CD4-positive, alpha-beta T cell treated with Interleukin-12 subunit alpha and Interleukin-12 subunit beta, for 1 hour (primary cell): ENCODE measurements at places on chromosomes 13 and 19.

GRCh38 chr19:14768001-14768400 lies 10.4 kb downstream of the ADGRE2 start:
- DNase-seq: no peak

DNA sequence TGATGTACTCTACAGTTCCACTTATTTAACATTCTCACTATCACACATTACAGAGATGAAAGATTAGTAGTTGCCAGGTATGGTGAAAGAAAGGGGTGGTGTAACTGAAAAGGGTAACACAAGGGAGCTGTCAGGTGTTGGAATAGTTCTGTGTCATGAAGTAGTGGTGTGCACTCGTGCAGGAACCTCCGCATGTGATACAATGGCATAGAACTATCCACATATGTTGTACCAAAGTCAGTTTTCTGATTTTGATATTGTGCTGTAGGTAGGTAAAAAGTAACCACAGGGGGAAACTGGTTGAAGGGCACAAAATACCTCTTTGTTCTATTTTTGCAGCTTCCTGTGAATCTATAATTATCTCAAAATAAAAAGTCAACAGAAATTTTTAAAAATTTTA lies 24.4 kb upstream of the RPL21 start:
- no peak for DNase-seq

DNA sequence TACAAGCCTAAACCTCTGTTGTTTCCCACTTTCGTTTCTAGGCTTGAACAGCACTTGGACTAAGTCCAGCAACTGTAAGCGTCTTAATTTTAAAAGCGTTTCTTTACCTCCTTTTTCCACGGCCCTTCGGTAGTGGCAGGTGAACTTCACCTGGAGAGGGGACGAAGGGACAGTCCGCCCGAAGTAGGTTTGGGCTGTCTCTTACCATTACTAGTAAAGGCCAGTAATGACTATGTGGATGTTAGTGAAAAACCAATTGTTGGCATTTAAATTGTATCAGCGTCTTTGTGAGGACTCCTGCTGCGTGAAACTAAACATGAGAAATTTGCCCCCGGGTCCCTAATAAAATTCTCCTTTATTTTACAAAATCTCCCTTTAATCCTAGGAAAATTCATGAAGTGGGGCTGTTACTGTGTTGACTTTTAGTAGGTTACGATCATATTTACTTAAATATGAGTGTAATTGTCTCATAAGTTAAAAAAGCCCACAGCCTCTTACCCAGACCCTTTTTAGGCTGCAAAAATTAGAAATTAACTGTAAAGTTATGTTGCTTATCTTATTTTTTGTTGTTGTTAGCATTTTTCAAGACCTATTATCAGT lies 983 bp downstream of the ITM2B start:
- DNase-seq: no peak

DNA sequence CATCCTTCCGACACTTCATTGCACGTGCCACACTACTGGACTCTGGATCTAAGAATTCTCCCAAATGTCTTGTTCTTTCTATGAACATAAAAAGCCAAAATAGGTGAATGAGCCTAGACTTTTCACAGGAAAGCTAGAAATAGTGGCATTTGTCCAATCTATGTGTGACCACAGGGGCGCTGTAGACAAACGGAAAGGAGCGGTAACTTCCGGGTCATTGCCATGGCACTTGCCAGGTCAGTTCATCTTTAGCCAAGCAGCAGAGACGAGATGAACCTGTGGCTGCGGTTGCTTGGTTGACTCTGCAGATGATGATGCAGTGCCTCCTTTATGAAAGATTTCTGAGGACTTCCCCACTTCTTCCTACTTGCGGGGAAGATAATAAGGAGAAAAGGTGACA lies 65.6 kb downstream of the ADGRE1 start:
- no peak for DNase-seq

- no peak for DNase-seq
These were observed 275.1 kb downstream of the SHISA2 start for GRCh38 chr13:25776722-25777121.

- DNase-seq: peak; percentile 55
These were observed 15.0 kb upstream of the DHRS12 start for GRCh38 chr13:51818781-51819511.

DNA sequence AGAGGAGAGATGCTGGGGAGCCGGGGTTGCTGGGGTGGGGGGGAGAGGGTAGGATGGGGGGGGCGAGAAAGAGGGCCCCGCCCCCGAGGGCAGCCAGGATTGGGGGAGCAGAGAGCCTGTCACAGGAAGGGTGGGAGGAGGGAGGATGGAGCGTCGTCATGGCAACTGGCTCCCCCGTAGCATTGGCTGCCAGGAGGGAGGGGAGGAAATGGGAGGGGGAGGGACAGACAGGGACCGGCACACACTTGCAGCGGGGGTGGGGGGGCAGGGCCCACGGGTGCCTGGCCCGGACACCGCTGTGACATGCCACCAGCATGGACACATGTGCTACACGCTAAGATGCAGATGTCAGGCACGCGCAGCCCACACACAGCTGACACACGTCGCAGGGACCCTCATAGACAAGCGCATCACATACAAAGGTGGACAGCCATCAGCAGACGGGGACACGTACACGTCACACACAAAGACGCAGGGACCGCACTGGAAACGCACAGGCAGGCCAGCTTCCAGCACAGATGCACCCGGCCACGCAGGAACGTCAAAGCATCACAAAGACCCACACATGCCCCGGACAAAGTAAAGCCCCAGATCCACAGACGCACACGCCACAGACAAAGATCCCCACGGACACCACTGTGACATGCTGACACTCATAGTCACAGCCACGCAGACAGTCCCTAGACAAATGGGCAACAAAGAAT lies at the start of gene LMTK3:
Gene LMTK3 (minus strand): TSS at position 36 of the 704 bp plus-strand sequence. CDS start 259 bp downstream, outside the sequence.
- DNase-seq: peak; percentile 93

DNA sequence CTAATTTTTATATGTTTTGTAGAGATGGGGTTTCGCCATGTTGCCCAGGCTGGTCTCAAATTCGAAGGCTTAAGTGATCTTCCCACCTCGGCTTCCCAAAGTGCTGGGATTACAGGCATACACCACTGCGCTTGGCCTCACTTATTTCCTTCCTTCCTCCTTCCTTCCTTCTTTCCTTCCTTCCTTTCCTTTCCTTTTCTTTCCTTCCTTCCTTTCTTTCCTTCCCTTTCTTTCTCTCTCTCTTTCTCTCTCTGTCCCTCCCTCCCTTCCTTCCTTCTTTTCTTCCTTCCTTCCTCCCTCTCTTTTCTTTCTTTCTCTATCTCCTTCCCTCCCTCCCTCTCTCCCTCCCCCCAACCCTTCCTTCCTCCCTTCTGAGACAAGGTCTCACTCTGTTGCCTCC lies 36.8 kb downstream of the TRPM4 start:
- no peak for DNase-seq

DNA sequence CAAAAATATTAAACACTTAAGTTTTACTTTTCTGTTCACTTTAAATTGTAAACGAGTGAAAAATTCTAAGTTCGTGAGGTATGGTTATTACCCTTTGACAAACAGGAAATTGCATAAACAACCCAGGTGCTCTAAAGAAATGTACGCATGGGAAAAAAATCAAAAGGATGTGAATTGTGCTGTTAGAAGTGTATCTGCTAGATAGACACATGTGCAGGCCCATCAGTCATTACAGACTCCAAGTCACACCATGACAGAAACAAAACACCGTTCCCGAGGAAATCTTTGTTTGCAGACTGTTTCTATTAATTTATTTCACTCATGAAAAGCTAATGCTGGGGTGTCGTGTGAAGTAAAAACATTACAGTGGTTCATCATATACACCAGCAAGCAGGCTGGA lies 17.0 kb upstream of the DOCK9 start:
- peak; percentile 56 for DNase-seq

DNA sequence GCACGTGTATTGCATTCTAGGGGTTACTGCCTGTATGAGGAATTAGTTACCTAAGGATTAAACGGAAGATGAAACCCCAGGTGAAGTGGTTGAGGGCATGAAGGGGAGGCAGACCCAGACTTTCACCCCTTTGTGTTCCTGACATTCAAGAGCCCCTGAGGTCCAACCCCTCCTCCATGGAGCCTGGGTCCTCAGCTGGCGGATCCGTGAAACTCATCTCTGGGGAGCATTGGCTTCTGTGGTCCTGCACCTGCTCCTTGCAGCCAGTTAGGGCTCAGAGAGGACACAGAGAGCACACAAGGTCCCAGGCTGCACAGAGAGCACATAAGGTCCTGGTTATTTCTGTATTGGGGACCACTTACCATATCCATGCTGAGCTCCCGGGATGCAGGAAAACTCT lies 7.0 kb upstream of the LILRA1 start:
- DNase-seq: no peak

GRCh38 chr13:102900193-102900608 lies 54.4 kb downstream of the ERCC5 start:
- DNase-seq: no peak

DNA sequence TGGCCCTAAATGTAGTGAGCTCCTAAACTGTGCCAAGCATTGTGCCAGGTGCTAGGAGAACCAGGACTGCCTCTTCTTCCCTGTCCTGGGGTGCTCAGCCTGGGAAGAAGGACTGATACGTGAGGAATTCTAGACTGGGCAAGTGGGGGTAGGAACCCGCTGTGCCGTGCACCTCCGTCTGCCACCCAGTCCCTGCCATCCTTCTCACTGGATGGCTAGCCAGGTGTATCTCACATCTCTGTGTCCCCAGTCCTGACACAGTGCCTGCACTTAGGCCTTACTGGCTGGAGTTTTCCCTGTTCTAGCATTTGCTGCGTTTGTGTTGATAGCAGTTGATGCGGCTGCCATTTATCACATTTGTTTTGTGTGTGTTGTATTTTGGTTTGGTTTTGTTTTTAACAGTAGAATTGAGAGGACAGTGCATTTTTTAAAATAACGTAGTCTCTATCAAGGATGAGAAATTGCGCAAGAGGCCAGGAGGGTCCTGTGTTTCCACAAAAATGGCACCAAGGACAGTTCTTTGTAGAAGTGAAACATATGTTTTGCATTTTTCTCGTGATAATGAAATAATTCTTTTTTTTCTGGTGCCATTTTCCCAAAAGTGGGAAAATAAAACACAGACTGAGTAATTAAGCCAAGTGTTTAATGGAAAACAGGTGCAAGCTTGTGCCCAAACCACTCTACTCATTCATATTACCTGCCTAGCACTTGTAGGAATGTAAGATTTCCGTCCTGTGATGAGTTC lies 4.7 kb upstream of the GPR183 start:
- no peak for DNase-seq

DNA sequence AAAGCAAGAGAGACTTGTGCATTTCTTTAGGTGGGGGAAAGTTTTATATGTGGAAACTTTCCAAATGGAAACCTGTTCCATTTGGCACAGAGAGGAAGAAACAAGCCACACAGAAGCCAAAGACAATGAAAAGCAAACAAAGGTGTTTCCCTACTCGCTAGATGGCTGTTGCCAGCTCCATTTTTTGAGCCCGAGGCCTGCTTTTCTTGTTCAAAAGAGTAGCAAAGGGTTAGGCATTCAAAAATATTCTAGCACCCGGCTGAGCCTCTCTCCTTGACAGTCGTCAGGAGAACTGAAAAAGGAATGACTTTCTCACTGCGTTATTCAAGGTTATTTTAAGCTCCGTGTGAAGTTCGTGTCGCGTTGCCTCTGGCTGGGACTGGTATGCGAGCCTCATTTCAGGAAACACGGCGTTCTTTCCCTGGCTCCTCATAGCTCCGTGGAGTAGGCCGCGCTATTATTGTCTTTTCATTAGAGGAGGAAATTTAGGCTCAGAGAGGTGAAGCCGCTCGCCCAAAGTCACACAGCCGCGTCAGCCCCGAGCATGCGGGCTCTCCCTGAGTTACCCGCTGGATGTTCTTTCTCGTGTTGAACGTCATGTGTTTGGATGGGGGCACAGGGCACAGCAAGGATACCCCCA lies 7.6 kb downstream of the TRPM4 start:
- DNase-seq: no peak

- DNase-seq: no peak
These were observed 44.4 kb downstream of the COMP start for GRCh38 chr19:18746401-18747325.

DNA sequence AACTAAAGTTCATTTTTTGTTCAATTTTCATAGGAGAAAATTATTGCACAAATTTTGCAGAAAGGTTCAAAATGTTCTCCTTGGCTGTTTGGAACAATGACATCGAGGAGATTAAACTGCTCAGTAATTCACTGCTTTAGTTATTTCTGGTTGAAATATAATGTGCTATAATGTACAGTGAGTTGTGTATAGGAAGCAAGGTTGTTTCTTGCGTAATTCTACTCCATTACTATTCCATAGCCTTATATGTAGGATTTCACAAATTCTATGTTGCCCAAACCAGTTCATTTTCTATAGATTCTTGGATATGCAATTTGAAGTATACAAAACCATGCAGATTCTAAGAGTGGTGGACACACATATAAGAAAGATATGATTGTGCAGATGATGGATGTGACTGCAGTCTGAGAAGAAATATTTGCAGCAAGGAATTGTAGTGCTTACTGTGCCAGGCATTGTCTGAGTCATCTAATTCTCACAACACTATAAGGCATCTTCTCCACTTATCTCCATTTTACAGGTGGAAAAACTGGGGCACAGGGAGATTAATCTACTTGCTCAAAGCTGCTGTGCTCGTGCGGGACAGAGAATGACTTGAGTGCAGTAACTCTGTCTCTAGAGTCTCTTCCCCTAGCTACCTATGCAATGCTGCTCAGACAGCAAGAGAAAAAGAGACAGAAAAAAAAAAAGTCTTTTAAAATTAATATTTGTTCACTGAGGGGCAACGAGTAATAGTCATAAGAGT lies 515.5 kb downstream of the MYO16 start:
- DNase-seq: no peak

- no peak for DNase-seq
These were observed 44.6 kb upstream of the HNRNPA1L2 start for GRCh38 chr13:52597676-52598075.

DNA sequence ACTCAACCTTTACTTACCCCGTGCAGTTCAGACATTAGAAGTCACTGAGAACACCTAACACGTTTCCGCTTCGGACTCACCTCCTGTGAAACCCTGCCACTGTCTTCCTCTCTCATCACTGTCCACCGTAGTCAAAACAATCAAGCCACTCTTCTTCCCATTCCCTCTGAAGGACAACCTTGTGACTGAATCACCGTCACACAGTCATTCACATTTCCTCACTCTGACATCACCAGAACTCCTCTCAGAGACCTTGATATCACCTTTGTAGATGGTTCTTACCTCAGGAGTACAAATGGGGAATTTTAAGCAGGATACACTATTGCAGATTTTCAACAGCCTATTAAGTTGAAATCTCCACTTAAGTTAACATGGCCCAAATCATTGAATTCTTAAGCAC lies 1.3 kb upstream of the KBTBD6 start:
- DNase-seq: no peak

- DNase-seq: no peak
These were observed 1286.9 kb upstream of the PCDH20 start for GRCh38 chr13:62702502-62702901.

DNA sequence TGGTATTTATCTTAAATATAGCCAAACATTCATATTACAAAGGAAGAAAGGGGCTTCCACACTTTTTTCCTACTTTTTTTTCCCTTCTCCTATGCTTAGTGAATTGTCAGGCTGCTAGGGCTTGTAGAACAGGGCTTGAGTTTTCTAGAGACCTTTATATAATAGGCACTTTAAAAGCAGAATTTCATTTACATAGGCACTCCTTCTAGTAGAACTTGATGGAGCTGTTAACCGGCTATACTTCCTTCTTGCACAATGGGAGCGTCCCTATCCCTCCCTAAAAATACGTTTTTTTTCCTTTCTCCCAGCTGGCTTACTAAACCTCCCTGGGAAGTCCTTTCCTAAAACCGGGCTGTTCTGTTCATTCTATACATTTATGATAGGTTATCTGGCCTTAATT lies 1.1 kb downstream of the TRIM13 start:
- DNase-seq: no peak

- DNase-seq: no peak
These were observed 2172.2 kb downstream of the PCDH9 start for GRCh38 chr13:65057986-65058385.
